ENCODE measurements at places on chromosomes 2 and 18.

- no peak for DNase-seq
These were observed 130.8 kb downstream of the UPP2 start for GRCh38 chr2:158232476-158232875.

GRCh38 chr2:45823723-45824206 is 172.3 kb downstream of the PRKCE start:
- DNase-seq: no peak

- DNase-seq: peak; percentile 49
These were observed 139.4 kb downstream of the AKAIN1 start for GRCh38 chr18:5057386-5058348.

GRCh38 chr18:35091841-35092240 is 50.6 kb downstream of the MAPRE2 start:
- no peak for DNase-seq

GRCh38 chr18:24585996-24586566 is 125.6 kb downstream of the HRH4 start:
- DNase-seq: no peak

- DNase-seq: no peak
These were observed 409.8 kb upstream of the SMIM21 start for GRCh38 chr18:75837316-75837715.

DNA sequence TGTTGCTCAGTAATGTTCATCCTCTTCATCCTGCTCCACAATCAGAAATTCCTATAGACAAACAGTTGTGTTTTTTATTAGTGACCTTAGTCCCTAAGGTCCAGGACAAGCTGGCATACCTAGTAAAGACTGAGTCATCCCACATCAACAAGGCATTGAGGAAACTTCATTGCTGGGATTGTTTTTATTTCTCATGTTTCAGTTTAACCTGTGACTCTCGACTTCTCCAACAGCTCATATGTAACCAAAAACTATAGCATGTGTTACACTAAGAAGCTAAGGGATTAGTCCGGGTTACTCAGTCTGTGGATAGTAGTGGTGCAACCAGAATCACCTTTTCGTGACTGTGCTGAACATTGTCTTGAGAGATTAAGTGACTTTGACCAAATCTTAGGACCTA is 292.1 kb downstream of the RDH14 start:
- DNase-seq: no peak

- no peak for DNase-seq
These were observed 23.5 kb downstream of the TMEM37 start for GRCh38 chr2:119455066-119455718.

- no peak for DNase-seq
These were observed 134.7 kb upstream of the MGAT5 start for GRCh38 chr2:134119117-134119712.

- no peak for DNase-seq
These were observed 164.2 kb downstream of the C1D start for GRCh38 chr2:67898595-67898994.

- peak; percentile 49 for DNase-seq
These were observed 23.2 kb upstream of the SLC35F6 start for GRCh38 chr2:26740890-26741302.

DNA sequence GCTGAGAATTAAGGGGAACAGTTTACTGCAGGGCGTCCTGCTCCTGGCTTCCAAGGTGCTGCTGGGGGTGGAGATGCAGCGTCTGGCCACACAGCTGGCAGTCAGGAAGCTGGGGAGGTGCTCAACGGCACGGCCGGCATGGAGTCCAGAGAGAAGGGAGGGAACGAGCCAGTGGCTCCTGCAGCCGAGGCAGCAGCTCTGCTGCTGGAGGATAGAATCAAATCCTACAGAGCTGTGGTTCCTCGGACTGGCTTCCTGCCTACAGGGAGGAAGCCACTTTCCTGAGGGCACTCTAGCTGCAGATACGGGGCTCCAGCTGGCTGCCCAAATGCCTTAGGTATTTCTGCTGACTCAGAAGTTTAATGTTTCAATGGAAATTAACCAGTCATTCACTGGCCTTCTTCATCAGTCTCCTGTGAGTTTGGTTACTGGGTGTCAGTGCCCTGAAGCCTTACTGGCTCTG is 266.3 kb downstream of the TWIST2 start:
- no peak for DNase-seq

DNA sequence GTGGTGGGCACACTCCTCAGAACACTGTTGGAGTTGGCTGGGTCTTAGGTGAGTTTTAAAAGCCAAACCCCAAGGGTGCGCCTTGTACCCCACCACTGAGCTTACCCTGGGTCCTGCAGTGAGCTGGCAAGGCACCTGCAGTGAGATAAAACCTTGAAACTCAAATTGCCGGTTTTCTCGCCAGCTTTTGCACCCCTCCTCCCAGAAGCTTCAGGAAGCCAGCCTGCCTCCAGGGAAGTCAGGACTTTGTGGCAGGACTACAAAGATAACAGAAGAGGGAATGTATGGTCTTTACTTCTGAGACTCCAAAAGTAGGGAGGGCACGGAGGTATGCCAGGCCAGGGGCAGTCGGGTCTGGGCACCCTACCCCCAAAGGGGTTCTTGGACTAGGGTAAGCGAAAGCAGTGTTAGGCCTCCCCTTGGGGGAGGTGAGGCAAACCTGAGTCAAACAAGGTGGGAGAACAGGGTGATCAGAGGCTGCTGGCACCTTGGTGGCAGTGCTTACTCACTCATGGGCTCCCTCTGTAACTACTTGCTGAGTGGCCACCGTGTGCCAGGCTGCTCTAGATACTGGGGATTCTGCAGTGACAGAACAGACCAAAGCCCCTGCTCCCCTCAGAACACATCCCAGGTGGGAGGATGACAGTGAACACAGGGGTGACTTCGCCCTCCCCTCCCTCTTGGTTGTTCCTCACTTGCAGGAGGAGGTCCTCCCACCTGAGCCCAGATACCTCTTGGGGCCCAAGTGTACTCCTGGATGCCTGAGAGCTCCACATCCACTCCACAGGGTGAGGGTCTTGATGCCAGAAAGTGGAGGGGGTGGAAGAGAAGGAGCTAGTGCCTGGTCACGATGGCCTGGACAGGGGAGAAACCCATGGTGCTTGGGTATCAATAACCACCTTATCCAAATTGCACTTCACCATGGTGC is 69.3 kb upstream of the RGPD5 start:
- DNase-seq: no peak

DNA sequence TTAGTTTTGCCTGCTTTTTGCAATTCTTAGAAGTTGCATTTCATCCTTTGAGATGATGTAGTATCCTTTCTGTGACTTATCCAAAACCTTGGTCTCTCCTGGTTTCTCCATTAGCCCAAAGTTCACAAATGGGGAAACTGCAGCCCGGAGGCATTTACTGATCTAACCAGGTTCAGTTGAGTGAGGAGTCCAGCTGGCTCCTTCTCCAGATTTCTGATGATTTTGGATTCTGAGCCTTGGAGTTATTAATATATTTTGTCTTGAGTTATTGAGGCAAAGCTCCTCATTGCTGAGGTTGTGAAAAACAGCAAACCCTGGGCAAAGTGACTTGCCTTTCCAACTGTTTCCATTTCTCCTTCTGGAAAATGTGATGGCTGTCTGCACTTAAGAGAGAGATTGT is 1.7 kb downstream of the SLC1A4 start:
- DNase-seq: no peak

DNA sequence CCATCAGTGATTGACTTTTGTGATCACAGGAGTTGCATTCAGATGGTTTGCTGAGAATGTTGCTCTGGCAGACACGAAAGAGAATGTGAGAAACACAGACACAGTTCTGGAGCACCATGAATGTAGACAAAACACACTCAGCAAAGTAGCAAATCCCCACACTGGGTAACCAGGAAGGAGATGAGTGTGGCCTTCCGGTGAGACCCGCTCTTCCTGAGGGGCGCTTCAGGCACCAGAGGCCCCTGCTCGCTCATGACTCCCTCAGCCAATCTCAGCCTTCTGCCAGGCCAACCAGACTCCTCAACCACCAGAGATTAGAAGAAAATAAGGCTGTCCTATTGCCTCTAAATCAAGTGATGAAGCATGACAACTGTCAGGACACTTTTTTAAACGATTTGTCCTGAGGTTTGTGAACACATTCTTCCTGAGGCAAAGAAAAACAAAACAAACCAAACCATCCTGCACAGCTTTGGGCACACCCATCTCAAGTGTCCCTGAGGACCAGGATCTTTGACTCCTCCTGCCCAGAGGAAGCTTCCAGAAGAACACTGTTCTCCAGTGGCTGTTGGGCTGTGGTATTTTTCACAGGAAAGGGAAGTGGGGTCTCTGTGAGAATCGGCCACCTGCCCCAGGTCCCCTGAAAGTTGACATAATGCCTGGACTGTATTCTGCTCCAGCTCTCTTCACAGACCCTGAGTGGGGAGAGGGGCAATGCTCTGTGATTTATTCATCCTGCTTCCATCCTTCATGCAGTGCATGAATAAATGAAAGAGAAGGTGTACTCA is 152.8 kb downstream of the BCL11A start:
- DNase-seq: no peak

- DNase-seq: no peak
These were observed 269.7 kb upstream of the THSD7B start for GRCh38 chr2:136495636-136496035.

DNA sequence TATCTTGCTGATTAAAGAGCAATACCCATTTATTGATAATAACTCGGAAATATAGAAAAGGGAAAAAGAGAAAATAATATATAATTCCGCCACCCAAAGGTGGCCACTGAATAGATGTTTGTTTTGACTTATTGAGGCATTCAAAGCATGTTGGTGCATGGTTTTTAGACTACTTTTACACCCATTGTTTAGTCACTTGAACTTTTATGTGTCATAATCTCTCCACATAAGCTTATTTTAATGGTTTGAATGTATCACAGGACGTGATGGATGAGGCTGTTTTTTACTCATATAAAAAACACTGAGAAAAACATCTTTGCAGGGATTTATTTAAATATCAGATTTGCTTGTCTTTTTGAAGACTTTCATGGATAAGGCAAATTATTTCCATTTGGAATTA is 120.4 kb downstream of the ACKR3 start:
- no peak for DNase-seq

DNA sequence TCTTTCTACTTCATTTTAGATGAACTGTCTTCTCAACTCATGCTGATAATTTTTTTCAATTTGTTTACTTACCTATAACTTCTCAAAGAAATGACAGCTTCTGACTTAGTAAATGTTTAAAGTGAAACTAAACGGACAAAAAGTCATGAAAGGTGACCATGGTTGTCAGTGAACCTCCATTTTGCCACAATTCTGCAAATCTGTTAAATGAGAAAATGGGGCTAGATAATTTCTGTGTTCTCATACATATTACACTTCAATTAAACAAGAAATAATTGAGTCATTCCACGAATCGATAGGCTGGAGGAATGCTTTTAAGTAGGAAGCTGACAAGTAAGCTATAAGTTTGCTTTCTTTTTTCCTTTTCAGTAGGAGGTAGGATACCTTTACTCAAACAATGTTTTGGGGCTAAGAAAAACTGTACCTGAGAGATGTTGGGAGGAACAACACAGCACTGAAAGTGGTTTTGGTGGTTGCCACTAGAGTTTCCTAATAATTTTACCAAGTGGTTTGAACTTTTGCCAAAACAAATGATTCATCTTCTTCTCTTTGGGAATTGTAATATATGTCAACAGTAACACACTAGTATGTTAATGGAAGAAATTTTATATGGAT is 17.1 kb downstream of the DYNAP start:
- DNase-seq: no peak

DNA sequence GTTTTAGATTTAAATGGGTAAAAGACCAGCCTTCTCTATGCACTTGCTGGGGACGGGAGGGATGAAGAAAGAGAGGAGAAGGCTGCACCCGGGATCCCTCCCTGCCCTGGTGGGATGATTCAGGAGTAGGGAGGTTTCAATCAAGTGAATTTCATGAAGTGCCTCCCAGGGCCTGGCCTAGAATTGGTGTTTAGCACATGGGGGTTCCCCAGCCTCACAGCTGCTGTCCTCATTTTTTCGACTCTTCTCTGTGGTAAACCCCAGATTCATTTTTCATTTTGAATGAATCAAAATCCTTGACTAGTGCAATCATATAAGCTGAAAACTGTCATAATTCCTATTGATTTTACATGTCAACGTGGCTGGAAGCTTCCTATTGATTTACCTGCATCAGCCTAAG is 81.1 kb downstream of the LPIN1 start:
- DNase-seq: peak; percentile 24

GRCh38 chr2:68907232-68907919 is 36.2 kb upstream of the BMP10 start:
- DNase-seq: no peak

DNA sequence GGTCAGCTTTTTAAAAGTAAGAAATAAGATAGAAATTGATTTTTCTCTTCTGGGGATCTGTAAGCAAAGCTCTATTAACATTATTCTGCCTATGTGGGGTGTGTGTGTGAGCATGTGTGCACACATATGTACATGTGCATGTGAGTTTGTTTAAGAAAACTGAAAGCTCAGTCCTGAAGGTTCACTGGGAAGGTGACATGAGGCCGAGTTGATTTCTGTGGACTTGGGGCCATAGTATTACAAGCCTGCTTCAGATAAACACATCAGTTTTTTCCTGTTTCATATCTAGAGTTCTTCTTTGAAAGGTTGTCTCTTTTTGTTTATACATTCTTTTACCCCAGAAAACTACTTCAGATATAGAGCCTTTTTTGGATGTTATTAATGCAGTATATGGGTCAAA is 83.4 kb downstream of the SERPINB8 start:
- DNase-seq: no peak

DNA sequence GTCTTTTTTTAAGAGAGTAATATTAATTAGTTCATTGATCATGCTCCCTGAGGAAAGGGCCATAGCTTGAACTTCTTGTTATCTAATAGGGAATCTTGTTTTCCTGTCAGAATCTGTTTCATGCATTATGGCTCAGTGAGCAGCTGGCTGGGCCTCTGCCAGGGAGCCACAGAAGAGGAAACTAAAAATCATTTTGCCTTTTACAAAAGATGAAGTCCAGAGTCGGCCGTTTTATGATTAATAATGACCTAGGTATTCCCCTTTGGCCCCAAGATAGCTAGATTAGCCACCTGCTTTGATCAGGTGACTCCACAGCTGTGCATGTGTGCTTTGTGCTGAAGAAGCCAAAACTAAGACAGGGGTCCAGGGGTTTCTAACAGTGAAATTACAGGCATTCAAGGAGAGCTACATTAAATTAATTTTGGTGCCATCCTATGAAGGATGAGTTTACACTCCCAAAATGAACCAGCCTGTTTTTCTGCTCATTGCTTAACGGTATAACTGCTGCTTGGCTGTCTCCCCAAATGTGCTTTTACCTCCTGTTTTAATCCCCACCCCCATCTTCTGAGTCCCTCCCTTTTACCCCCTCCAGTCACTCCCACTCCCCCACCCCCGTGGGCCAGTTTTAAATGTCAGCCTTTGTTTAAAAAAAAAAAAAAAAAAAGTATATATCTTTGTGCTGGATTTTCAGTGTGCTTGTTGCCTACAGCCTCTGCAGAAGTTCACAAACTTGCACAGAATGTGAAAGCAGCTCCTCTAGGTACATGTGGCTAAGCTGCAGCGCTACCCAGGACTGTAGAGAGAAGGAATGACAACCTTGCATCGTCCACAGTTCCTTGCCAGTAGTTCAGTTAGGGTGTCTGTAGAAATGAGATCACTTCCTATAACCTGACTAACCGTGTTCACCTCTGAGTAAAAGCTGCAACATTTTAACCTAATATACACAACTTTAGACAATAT is 93.1 kb downstream of the CABLES1 start:
- no peak for DNase-seq

GRCh38 chr2:203583084-203583695 is 48.1 kb upstream of the RAPH1 start:
- DNase-seq: no peak

- no peak for DNase-seq
These were observed 275.1 kb downstream of the CDH20 start for GRCh38 chr18:61608316-61608715.

- DNase-seq: no peak
These were observed 84.8 kb downstream of the OSBPL6 start for GRCh38 chr2:178279142-178279541.

Measured in activated naive CD8-positive, alpha-beta T cell treated with anti-CD3 and anti-CD28 coated beads for 36 hours (primary cell).